Left hindlimb (tissue), 1 donor: ENCODE measurements at places on chromosomes 12 and 14.

GRCh38 chr14:93059917-93060545 lies 55.7 kb downstream of the ITPK1 start:
- no peak for DNase-seq

DNA sequence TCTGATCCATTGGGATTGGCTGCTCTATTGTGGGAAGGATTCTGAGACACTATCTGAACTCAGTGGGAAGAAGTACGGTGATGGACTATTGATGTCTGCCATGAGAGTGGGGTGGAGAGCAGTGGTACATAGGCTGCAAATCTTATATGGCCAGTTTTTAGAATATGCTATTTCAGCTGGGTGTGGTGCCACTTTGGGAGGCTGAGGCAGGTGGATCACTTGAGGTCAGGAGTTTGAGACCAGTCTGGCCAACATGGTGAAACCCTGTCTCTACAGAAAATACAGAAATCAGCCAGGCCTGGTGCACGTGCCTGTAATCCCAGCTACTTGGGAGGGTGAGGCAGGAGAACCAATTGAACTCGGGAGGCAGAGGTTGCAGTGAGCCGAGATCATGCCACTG lies 505.9 kb downstream of the MED13L start:
- no peak for DNase-seq

DNA sequence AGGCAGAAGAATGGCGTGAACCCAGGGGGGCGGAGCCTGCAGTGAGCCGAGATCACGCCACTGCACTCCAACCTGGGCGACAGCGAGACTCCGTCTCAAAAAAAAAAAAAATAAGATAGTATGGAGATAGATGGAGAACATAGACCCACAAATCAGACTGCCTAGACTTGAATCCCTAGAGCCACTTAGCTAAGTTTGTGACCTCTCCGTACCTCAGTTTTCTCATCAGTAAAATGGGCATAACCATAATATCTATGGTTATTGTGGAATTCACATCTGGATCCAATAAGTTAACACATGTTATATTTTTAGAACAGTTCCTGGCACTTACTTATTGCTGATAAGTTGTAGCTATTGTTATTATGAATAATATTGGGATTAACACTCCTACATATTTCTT lies 7.2 kb downstream of the PROX2 start:
- no peak for DNase-seq

DNA sequence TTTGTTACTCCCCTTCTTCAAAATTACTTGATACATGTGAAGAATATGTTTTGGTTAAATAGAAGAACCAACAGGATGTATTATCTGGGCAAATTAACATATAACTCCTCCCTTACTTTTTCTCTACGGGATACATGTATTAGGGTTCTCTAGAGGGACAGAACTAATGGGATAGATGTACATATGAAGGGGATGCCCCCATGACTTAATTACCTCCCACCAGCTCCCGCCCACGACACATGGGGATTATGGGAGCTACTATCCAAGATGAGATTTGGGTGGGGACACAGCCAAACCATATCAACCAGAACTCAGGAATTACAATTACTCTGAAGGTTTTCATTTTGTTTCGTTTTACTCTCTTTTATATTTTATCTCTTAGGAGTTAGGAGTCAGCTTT lies 41.3 kb downstream of the VRK1 start:
- DNase-seq: no peak

DNA sequence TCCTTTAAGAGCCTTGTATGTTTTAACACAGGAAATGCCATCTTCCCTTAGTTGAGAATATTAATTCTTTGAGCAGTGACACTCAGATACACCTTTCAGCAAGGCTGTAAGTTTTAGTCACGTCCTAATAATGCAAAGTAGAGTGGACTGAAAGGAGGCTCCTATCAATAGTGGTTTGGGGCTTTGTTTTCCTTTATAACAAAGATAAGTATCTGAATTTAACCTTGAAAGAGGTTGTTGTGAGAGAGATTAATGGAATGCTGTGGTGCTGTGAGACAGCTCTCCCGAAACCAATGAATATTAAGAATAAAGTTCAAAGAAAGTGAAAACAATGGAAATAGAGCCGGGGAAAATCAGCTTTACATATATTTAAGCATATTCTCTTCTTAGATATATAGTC lies 259.6 kb downstream of the ERC1 start:
- DNase-seq: no peak

- no peak for DNase-seq
These were observed 24.8 kb downstream of the GOLGA3 start for GRCh38 chr12:132803888-132804287.

- DNase-seq: no peak
These were observed 308.0 kb upstream of the FKBP4 start for GRCh38 chr12:2486796-2487195.

- no peak for DNase-seq
These were observed 16.0 kb downstream of the FNTB start for GRCh38 chr14:65002586-65003210.

GRCh38 chr12:48671231-48671856 lies 10.7 kb downstream of the KANSL2 start:
- no peak for DNase-seq

DNA sequence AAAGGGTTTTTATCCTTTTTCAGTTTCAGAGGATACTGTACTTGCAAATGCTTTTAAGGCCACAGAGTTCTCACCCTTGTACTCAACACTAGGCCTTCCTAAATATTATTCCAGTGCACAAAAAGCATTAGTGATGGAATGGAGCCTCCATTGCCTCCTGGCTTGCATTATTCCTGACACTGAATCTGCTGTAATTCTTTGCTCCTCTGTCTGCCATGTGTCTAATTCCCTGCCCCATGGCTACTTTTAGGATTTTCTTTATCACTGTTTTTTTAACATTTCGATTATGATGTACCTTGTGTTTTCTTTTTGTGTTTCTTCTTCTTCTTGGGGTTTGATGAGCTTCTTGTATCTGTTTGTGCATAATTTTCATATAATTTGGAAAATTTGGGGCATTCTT lies 29.5 kb downstream of the SUSD6 start:
- DNase-seq: no peak

- no peak for DNase-seq
These were observed 61.7 kb downstream of the LRFN5 start for GRCh38 chr14:41668356-41668755.

GRCh38 chr14:98736701-98737338 lies 535.2 kb downstream of the BCL11B start:
- no peak for DNase-seq
